ENCODE measurements at places on chromosomes 5 and 9.

DNA sequence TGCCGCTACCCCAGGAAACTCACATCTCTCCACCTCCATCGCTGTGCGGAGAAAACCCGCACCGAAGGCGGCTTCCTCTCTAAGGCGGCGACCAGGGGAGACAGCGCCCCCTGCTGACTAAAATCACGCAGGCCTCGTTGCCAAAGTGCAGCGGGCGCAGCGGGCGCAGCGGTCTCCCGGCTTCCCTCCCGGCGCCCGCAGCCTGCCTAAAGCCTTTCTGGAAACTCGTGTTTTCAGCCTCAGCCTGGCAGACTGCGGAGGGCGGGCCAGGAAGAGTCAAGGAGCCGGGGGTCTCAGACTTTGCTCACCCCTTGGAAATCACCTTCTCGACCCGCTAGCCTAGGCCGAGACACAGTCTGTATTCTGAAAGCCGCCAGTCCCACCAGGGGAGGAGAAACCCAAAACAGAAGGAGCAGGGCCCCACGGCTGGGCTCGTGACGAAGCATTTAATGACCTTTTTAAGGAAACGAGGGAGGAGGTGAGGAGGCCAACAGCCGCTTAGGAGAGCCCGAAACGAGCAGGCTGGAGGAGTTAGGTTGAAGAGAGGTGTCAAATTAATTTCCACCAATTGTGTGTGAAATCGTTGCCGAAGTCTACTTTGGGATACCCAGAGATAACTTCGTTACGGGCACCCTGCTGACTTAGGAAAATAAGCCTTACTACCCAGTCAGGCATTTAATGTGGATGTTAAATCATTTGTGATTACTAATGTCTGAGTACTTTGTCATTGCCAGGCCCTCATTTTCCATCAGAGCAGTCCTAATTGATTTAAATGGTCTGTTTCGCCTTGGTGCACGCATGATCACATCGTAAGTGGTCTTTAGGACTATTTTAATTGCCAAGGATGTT, 7.3 kb upstream of the FOXB2 start:
- no peak for DNase-seq

DNA sequence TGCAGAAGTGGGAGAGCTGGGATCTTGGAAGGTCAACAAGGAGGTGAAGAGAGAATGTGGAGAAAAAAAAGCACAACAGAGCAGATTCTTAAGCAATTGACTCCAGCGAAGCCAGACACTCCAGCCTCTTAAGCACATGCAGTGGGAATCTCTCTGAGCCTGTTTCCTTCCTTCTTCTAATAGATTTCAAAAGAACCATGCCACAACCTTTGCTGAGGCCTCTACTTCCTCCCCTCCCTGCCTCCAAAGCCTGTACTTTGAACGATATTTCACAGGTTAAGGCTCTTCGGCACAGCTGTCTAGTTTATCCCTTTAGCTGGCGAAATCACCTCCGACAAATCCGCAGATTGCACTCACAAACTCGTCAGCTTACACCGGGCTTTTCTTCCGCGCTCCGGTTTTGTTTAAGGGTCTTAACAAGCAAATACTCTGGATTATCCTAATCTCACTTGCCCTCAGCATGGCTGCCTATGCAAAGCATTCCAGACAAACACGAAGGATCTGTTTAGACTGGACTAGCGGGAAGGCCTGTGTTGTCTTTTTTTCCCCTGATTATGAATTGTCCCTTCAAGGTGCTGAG, 211.6 kb upstream of the PANK3 start:
- DNase-seq = no peak

GRCh38 chr5:172347496-172348052, 64.0 kb upstream of the UBTD2 start:
- no peak for DNase-seq

- DNase-seq = no peak
Observed at GRCh38 chr5:115366223-115366622, 69.8 kb upstream of the CCDC112 start.

DNA sequence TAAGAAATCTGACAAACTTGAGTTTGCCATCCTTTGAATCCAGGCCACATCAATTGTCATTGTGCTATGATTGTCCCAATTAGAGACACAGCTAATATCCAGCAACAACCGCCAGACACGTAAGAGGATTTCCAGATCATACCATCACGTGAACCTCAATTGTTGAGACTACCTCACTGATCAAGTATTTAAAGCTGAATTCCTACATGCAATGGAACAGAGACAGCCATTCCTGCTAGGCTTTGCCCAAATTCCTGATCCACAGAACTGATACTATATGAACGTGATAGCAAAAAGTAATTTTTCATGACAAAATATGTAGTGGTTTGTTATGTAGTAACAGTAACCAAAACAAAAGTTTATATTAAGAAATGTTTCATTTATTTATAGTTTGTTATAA, 657.7 kb downstream of the PRR16 start:
- no peak for DNase-seq

DNA sequence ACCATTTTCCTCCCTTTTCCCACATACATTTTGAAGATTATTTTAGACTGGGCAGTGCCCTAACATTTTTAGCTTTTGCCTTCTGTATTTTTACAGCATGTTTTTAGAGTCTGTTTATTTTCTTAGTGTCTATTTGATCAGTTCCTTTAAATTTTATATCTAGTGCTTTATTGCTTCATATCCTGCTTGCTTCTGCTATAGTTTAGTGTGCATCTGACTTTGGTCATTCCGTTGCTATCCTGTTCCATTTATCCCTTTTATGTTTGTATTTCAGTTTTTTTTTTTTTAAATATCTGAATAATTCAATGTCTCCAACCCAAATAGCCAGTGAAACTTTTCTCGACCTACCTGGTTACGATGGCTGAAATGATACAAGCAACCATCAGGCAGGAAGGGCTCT, 203.8 kb downstream of the ARHGAP26 start:
- DNase-seq = no peak

DNA sequence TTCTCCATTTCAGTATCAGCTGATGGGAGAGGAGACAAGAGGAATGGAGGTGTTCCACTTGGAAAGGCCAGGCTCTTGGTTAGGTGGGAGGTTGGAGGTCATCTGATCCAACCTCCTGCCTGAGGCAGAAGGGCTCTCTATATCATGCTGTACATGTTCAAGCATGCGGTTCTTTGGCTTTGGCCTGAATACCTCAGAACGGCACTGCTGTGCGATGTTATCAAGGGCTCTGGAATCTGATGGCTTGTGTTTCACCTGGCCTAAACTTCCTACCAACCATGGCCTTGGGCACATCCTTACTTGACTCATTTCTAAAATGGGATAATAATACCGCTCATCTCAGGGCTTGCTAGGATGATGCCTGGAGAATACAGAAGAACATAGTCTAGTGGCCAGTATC, 90.1 kb upstream of the FAM169A start:
- no peak for DNase-seq

DNA sequence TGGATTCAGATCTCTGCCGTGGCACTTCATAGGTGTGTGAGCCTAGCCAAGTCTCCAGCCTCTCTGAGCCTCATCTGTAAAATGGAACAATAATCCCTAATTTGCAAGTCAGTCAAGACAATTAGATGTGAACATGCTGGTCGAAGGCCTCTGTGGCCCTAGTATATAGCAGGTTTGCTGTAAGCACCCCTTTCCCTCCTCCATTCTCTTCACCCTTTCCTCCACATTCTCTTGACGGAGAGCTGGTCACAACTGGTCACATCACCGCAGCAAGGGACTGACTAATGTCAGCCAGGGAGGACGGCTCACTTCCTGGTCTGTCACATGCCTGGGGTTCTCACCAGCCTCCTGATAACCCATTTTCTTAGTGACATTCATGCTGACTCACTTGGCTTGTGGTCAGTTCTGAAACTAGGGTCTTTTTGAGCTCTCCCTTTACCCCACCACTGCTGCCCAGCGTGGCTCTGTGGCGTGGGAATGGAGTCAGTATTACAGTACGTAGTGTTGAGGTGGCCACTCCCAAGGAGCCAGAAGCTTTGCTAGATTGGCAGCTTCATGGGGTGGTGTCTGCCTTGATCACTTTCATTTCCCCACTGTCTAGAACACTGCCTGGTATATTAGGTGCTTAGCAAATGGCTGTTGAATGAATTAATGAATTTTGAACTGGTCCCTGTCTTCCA, 47.8 kb downstream of the ERGIC1 start:
- DNase-seq = no peak

DNA sequence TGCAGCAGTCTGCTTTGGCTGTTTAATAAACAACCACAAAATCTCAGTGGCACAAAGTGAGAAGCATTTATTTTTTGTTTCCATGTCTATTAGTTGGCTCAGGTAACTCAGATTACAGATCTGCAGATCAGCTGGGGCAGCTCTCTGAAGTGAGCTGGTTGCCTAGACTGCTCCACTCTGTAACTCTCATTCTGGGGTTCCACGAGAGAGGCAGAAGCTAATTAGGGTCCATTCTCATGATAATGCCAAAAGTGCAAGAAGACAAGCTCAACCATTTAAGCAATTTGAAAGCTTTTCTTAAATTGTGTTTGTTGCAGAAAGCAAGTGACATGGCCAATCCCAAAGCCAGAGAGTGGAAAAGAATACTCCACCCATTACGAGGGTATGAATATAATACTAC, 13.2 kb downstream of the MEIKIN start:
- DNase-seq = no peak

DNA sequence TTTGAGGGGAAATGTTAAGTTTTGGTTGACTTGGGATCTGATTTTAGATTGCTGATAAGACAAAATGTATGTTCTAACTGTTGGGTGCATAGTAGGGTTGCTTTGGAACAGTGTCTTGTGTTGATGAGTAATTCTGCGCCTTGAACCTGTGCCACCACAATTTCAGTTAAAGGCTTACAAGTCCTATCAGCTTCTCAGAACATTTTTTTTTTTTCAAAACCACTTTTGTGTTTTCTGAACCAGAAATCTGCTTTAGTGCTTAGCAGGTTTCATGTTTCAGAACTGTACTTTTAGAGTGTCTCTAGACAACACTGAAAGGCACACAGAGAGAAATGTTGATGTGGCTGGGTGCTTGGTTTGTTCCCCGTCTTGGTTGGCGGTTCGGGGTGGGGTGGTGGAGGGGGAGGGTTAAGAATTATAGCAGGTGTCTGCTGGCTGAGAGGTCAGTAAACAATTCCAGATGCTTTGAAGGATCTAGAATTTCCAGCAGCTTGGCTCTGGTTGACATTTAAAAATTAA, 84.6 kb downstream of the ANKRD55 start:
- DNase-seq = peak; percentile 96

DNA sequence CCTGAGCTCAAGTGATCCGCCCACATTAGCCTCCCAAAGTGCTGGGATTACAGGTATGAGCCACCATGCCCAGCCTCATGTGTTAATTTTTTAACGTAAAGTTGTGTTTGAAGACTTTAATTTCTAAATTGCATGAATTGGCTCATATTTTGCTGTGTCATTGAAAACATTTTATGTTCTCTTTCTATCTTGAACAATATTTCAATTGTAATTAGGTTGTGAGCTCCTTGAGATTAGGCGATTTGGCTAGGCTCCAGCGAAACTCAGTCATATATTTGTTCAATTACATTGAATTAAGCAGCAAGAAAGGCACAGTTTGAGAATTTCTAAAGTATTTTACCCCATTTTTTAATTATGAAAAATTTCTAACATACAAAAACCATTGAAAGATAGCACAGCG, 34.0 kb downstream of the GAPVD1 start:
- DNase-seq = no peak

DNA sequence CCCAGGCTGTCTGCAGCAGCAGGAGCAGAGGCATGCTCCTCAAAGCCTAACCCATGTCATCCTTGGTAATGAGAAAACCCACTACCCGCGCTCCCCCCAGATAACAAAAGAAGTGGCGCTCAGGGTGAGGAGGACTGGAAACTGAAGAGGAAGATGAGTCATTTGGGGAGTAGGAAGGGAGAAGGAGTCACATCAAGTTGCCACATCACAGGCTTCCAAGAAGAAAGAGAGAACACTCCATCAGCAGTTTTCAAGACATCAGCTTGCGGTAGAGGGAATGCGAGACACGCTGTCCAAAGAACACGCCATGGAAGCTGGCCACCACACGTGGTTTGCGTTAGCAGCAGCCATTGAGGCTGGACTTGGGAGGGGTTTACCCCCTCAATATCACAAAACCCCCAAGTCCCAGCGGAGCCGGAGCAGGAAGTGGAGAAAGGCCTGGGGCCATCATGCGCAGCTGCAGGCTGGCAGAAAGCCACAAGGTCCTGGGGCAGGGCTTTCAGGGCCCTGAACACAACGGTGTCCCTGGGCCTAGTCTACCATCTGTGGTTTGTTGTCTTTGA, 41.5 kb downstream of the SH3PXD2B start:
- no peak for DNase-seq

DNA sequence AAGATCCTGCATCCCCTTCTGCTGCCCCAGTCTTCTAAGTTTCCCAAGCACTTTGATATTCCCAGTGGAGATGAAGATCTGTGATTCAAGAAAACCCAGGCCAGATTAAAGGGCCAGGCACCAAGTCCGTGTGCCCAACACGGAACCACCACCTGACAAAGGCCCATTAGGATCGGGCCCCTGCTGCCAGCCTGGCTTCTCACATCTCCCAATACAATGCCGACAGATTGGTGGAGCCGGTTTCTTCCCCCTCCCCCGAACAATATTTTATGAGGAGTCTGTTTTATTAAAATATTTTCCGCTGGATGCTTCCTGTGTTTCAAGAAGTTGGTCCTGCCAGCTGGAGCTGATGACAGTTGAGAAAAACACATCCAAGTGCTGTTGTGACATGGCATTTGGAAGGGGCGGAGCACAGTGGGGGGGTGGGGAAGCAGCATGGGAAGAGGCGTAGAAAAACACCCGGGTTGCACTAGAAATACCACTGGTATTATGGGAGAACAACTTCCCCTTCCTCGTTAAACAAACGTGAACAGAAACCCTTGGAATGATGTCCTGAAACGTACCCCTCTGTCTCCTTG, 45.0 kb downstream of the CRB2 start:
- peak; percentile 80 for DNase-seq

DNA sequence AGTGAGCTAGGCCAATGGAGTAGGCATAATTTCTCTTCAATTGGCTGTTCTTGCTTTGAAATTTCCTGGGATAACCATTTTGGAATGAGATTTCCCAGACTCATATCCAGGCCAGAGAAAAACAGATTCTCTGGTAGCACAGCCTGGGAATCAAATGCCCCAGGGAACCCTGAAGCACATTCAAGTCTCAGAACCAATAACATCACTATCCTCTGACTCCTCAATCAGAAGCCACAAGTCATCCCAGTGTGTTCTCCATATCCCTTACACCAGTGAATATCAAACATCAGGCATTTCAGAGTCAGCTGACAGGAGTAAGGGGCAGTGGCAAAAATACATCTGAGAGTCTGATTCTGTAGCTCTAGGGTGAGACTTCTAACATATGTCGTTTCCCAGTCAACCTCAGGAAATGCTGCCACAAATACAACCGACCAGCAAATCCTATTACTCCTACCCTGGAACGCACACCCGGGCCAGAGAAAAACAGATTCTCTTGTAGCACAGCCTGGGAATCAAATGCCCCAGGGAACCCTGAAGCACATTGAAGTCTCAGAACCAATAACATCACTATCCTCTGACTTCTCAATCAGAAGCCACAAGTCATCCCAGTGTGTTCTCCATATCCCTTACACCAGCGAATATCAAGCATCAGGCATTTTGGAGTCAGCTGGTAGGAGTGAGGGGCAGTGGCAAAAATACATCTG, 537.7 kb upstream of the NMUR2 start:
- no peak for DNase-seq
